ENCODE measurements at places on chromosomes 12 and 14.

- no peak for DNase-seq
These were observed 255.7 kb downstream of the ADGRD1 start for GRCh38 chr12:131209082-131210070.

DNA sequence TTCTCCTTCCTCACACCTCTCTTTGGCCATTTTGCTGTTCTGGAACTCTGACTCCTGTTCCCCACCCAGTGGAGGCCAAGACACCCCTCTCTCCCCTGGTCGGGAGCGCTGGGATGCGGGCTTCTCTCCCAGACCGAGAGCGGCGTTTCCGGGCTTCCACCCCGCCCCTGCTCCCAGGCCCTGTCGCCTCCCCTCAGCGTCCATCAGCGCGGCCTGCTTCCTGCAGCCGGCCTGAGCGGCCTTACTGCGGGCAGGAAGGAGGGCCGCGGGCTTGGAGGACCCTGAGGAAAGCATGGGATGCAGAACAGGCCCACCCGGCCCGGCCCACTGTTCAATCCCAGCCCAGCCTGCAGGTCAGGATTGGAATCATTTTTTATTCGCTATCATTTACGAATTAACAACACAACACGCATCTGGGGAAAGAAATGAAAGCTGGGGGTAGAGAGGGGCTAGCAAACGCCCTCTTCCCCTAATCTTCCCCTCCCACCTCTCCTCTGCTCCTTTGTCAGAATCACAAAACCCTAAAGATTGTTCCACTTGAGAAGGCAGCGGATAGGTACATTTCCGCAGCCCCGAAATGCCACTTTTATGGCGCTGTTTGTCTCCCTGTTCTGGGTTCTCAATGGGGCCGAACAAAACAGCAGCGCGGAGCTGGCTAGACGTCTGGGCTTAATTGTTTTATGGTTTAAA, 3.8 kb upstream of the HOXC8 start:
- no peak for DNase-seq

- no peak for DNase-seq
These were observed 396.7 kb upstream of the PDE3A start for GRCh38 chr12:19971361-19972280.

DNA sequence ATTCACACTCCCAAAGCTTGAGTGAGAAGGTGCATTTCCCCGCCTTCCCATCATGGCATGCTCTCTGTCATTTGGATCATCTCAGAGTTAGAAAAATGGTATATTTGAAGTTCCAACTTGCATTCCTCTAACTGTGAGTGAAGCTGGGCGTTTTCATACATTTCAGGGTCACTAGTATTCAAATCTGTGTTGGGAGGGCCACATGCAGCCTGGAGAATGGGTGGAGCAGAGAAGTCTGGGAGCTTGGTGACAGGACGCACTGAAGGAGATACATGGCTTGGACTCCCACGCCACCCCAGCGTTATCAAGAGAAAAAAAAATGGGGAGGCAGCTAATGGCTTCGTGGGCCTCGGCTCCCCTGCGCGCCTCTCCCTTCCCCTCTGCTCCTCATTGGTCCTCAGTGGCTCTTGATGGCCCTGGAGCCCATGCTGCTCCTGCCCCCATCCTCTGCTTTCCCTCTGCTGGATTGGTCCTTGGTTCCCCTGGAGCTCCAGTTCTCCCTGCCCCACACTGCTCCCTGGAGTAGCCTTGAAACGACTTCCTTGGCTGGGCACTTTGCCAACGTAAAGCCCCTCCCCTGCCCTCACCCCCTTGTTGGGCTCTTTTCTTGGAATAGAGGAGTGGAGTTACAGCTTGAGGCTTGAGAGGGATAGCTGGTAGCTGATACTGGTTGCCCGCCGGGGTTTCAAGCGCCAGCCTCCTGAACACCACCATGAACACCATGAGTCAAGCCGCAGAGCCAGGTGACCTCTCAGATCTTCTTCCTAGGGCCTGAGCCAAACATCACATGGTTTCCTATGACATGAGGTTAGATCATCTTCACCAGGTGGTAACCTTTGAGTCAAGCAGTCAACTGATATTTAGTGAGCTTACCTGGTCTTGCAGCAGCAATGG, 139.6 kb downstream of the PRKCH start:
- no peak for DNase-seq

DNA sequence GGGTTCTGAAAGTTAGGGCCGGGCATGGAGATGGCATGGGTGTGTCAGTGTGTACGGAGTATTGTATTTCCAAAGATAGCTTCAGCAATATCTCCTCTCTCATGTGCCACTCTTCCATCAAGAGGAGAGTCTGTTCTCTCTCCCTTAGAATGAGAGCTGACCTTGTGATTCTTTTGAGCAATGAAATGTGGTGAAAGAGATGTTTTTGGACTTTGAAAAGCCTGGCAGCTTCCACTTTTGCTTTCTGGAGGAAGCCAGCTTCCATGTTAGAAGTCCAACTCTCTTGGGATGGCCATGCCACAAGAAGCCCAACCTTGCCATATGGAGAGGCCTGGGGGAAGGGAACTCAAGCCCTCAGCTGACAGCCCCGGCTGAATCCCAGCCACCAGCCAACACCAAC, 72.4 kb upstream of the GZMB start:
- no peak for DNase-seq

GRCh38 chr14:103277931-103278330, 56.1 kb upstream of the EIF5 start:
- DNase-seq, result no peak

GRCh38 chr14:63276492-63277342, 42.0 kb downstream of the GPHB5 start:
- no peak for DNase-seq

GRCh38 chr12:105235281-105235731, 668 bp downstream of the APPL2 start:
- DNase-seq, result no peak

GRCh38 chr12:51156245-51156765, 16.6 kb downstream of the TFCP2 start:
- no peak for DNase-seq

DNA sequence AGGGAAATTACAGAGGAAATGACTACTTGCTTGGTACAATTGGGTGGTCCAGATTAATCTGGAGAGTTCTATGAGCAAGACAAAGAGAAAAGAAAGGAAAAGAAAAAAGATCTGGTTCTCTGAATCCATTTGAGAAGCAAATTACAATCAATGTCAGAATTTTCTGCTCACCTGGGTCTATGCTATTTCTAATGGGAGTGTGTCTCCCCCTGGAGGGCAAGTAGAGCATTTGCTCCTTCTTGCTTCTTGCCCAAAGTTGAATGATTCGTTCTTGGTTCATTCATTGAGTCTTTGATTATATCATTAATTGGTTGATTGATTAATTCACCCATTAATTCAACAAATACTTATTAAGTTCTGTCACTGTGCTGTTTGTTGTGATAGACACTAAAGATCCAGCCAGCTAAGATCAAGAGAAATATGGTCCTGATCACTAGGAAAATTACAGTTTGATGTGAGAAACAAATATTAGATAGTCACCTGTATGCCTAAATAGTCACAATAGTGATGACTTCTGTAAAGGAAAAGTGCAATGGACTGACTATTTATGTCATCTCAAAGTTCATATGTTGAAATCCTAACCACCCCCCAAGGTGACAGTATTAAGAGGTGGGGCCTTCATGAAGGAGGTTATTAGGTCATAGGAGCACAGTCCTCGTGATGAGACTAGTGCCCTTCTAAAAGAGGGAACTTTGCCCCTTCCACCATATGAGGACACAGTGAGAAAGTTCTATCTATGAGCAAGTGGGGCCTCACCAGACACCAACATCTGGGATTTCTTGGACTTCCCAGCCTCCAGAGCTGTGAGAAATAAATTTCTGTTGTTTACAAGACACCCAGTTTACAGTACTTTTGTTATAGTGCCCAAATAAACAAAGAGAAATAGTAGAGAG, 8.0 kb upstream of the ASB8 start:
- no peak for DNase-seq

GRCh38 chr12:5262450-5262849, 169.5 kb upstream of the NTF3 start:
- no peak for DNase-seq

Data from substantia nigra (tissue), 51 donors.